ENCODE measurements at places on chromosomes 12 and 14.

- peak; percentile 46 for DNase-seq
Measured at GRCh38 chr12:112963227-112963861, 15.0 kb upstream of the OAS2 start.

- no peak for DNase-seq
Measured at GRCh38 chr12:24500421-24500820, 448.5 kb downstream of the BCAT1 start.

DNA sequence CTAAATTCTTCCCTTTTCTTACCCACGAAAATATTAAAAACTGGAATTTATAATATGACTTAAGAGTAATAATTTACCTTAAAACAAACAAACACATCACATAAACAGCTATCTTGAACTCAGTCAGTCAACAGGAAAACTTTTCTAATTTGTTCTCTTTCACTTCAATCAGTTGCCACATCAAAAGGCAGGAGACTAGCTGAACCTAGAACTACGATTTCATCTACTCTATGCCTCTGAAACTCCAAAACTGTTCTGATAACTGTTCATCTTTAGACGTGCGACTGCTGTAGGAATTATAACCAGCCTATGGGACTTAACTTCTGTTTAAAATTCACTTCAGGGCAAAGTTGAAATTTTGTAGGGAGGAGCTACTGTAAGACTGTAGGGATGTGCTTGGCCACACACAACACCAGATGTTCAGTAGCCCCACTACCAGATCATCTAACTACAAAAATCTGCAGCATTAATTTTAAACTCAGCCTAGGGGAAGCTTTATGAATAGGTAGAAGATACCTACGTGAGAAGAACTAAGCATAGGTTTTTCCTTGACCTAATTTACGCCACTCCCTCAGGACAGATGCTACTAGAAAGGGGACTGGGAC lies 7.6 kb upstream of the RAD51AP1 start:
- DNase-seq, result no peak

GRCh38 chr12:47085815-47086252 lies 6.1 kb upstream of the AMIGO2 start:
- no peak for DNase-seq

DNA sequence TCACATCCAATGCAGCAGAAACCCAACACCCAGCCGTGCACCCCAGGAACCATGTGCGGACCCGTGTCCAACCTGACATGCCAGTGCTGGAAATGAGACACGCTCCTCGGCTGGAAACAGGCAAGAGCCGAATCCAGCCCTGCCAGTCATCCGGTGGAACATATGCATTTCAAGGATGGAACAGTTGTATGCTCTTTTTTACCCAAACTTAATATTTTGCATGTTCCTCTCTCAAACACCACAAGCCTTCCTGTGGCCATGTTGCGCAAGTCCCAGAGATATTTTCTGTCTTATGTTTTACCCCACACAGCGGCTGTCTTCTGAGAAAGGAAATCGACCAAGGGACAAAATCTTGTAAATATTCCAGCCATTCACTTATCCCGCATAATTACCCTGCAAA lies 196.9 kb downstream of the BCL11B start:
- no peak for DNase-seq

DNA sequence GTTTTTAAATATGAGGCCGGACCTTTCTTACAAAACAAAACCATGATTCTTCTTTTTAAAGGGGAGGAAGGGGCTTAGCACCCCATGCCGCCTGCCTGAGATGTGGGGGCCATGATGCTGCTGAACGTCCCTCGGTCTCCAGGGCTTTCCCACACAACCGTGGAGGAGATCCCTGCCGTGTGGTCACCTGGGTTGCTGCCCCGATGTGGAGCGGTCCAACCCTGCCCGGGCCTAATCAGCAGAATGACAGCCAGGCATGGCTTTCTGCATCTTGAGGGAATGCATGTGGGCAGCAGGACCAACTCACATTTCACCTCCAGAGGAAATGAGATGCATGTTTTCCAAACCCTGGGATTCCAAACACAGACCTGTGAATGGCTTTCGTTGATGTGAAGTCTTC lies 48.9 kb upstream of the C14orf180 start:
- DNase-seq, result no peak

DNA sequence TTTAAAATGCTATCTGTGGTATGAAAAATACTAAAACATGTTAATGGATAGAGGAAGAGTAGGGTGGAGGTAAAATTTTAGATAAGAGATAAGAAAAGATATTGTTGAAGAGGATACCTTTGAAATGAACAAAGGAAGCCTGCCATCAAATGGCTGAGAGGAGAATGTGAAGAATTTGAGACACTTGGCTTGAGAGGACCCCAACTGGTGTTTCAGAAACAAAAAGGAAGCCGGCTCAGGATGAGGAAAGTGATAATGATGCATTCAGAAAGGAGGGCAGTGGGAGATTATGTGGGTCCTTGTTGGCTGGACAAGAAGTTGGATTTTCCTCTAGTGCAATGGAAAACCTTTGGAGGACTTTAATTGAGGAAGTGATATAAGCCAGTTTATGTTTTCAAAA lies 264.4 kb downstream of the DUSP6 start:
- DNase-seq, result no peak

GRCh38 chr12:109597795-109598427 lies 24.3 kb downstream of the MVK start:
- peak; percentile 91 for DNase-seq

DNA sequence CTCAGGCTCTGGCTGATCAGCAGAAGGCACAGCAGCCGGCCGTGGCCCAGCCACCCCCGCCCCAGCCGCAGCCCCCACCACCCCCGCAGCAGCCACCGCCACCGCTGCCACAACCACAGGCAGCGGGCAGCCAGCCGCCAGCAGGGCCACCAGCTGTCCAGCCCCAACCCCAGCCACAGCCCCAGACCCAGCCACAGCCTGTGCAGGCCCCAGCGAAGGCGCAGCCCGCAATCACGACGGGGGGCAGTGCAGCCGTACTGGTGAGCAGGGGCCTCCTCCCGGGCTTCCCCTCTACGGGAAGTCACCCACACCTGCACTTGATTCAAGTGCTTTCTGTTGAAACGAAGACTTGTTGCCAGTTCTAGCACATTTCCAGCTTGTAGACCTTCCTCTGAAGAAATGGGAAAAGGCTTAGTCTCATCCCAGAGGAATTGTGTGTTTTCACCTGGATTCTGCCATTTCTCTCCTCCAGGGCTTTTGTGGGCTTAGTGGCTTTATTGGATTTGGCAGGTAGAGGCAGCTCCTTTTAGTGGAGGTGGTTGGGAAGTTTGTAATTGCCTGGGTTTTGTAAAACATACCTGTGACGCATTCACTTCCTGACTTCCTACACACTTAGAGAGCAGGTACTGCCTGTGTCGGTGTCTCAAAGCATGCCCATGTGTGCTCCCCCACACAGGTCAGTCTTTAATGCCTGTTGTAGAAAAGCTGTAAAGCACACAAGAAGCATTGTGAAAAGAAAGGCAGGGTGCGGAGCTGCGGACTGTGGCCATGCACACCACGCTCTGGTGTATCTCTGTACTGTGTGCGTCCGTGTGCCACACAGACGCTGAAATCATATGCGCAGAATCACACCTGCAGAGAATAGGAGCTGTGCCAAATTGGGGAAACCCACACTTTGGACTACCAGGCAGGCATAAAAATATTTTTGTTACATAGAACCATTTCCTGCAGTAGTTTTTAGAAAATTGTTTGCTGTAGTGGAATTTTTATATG lies 90.5 kb downstream of the DDX51 start:
- no peak for DNase-seq

- no peak for DNase-seq
Measured at GRCh38 chr12:13599176-13599575, 382.2 kb downstream of the GRIN2B start.

DNA sequence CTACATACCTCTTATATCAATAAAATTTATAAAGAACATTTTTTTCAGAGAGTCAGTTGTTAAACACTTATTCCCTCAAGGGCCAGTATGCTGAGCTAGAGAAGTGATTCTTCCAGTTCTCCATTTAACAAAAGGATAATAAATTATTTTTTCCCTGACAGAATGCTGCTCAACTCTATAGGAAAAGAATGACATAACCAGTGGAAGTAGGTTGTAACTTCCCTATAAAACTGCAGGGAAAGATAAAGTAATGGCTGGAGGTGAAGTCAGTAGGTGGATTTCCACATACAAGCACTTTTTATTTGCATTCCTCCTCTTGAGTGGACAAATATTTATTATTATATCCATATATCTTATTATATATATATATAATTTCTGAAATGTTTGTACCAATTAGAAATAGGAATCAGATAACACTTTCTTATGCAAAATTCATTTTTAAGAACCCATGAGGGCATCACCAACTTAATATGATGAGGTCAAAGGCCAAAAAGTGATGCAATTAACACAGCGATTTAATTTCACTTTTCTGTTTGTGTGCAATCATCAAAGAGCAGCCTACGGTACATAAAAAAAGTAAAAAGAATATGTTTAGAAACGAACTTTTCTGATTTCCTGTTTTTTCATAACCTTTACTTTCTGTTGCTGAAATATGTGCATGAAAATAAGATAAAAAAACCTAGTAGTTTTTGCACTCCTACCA lies 175.3 kb downstream of the PRKD1 start:
- DNase-seq, result no peak

GRCh38 chr12:123264642-123265041 lies 7.0 kb downstream of the CDK2AP1 start:
- DNase-seq, result no peak

DNA sequence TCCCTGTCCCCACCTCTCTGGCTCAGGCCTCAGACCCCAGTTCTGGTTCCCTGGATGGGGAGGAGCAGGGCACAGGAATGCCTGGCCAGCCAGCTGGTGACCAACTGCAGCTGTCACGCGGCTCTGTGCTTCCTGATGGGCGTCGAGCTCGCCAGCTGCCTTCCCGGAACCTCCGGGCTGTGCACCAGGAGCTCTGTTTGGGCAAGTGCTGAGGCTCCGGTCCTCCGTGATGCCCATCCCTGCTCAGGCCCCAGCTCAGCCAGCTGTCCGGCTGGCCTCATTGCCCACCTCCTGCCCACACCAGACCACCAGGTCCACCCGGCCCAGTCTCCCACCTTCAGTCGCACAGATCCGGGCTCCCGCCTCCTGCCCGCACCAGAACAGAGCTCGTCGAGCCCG lies 4.8 kb downstream of the IFFO1 start:
- peak; percentile 74 for DNase-seq

- peak; percentile 85 for DNase-seq
Measured at GRCh38 chr14:52553671-52554575, 1.3 kb downstream of the GPR137C start.

DNA sequence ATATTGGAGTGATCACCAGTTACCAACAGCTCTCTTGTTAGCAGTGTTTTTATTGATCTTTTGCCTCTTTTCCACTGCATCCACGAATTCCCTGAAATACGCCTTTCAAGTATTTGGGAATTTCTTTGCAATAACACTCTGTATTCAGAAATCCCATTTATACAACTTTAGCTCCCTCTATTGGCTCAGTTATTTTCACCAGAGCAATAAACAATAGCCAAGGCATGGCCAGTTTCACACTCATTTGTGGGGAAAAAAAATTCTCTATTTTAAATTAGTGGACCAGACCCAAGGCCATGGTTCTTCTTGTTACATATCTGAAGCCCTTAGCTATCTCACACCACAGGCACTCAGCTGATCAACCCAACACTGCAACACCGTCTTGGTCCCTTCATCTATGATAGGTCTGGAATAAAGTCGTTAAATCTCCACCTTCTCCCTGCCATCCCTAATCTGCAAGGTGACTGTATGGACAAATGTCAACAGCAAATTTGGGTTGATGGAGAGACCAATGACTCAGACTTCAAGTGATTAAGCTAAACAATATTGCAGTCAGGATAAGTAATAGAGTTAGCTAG lies 92.4 kb upstream of the TMEM260 start:
- peak; percentile 22 for DNase-seq

DNA sequence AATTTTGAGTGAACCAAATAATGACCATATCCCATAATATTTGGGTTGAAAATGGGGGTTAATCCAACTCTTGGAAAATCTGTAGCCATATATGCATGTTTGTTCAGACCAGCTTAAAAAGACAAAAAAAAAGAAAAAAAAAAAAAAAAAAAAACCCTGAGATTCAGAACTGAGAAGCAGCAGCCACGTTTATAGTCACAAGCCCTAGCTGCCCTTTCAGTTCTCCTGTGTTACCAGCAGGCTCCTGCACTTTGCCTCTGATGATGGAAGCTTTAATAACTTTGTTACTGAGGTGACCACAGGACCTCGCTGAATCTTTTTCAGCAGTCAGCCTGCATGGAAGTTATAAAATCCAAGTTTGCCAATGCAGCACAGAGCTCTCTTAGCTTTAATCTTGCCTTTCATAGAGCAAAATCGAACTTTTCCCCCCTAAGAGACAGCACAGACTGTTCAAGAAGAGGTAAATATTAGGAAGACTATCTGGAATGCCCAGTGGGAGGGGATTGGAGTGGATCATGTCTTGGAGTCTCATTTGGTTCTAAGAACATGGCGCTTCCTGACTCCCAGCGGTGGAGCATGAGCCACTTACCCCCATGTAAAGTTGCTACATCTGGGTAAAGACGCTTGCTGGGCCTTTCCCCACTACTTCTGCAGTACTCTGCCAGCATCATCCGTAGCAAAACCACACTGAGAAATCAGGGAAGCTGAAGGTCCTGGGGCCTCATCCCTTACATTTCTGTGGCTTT lies 20.6 kb downstream of the GNG2 start:
- DNase-seq, result no peak

GRCh38 chr12:132407451-132407961 lies 78.1 kb upstream of the GALNT9 start:
- no peak for DNase-seq

- DNase-seq, result no peak
Measured at GRCh38 chr12:50603817-50604639, 99.2 kb downstream of the DIP2B start.

GRCh38 chr14:104967386-104968152 lies 10.6 kb downstream of the AHNAK2 start:
- DNase-seq, result no peak

- no peak for DNase-seq
Measured at GRCh38 chr12:65443038-65443437, 164.6 kb downstream of the MSRB3 start.

- DNase-seq, result no peak
Measured at GRCh38 chr14:92597906-92598905, 84.6 kb downstream of the RIN3 start.

DNA sequence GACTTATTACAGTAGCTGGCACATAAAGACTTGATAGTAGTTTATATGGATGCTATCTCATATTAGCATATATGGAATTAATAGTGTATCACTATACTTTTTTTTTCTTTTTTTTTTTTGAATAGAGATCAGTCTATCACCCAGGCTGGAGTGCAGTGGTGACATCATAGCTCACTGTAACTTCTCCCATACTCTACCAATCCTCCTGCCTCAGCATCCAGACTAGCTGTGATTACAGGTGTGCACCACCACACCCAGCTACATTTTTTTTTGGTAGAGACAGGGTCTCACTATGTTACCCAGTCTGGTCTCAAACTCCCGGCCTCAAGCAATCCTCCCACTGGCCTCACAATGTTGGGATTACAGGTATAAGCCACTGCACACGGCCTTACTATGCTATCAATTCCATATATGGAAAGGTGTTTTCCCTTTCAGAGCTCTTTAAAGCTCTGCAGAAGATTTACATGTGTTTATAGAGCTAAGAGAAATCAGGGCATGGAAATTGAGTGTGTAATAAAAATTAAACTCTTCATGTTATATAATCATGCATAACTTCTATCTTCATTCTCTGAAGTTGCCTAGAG lies 1.8 kb upstream of the TBK1 start:
- DNase-seq, result no peak

- no peak for DNase-seq
Measured at GRCh38 chr12:90275088-90275487, 566.5 kb upstream of the ATP2B1 start.

Measured in globus pallidus (tissue), 1 donor.